ENCODE measurements at places on chromosomes 1 and 21.

- DNase-seq = no peak
Measured at GRCh38 chr1:21330544-21330943, 40.3 kb upstream of the ECE1 start.

DNA sequence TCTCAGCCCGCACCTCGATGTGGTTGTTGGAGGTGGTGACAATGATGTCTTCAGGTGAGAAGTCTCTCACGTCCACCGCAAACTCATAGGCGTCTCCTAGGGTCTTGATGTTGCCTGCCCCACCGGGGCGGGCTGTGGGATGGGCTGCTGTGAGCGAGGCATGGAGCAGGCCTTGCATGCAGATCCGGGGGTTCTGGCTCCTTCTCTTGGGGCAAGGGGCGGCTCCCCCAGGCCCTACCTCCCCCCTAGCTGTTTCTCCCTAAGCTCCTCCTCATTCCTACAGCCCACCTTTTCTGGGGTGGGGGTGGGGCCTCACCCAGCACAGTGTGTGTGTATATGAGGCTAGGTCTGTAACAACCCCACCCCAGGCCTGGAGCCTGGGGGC lies 775 bp downstream of the HSPB7 start:
- no peak for DNase-seq

- no peak for DNase-seq
Measured at GRCh38 chr1:172351346-172351745, 69.1 kb upstream of the C1orf105 start.

DNA sequence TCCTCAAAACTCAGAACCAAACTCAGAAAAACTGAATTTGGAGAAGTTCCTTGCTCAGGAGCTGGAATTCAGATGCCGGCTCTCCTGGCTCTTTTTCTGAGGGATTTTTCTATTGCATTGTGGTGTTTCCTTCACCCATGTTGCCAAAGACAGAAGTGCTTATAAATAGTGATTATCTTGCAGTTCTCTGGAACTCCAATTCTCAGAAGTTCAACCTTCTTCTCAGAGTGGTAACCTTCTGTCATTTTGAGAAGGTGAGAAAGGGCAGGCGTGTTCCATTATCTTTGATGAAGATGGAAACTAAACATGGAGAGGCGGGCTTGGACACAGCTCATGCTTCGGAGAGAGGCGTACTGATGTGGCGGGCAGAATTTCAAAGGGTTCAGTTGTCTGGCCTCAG lies 12.4 kb upstream of the ETV3 start:
- no peak for DNase-seq

- no peak for DNase-seq
Measured at GRCh38 chr1:26045722-26046245, at the start of gene SLC30A2. SLC30A2 (minus strand) TSS chr1:26046118; CDS start chr1:26045896, 222 bp downstream.

DNA sequence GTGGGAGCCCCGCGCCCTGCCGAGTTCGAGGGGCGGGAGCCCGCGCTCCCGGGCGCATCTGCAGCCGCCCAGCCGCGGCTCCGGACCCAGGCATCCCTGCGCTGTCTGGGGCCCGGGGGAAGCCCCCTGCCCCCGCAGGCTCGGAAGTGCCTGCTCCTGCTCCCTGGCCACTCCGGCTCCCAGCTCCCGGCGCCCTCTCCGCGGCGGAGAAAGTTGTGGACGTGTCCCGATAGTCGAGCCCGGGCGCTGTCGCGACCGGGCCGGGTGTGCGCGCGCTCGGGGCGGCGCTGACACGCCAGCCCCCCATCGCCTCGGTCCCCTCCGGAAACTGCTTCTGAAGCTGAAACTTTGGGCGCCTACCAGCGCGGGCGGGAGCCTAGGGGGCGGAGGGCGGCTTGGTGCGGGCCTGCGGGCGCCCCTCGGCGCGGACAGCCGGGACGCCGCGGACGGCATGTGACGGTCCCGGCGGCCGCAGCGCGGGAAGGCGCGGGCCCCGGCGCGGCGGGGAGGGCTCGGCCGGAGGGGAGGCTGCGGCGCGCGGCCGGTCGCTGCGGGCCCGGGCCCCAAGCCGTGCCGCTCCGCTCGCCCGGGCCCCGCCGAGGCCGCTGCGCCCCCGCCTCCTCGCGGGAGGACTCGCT lies 515 bp downstream of the MAN1C1 start:
- DNase-seq = no peak
